ENCODE measurements at places on chromosomes 1 and 21.
A peak's percentile ranks its signal among the peaks of the same experiment; 100 is the strongest.

GRCh38 chr1:44442791-44443190, 37.7 kb downstream of the RNF220 start:
- no peak for DNase-seq

DNA sequence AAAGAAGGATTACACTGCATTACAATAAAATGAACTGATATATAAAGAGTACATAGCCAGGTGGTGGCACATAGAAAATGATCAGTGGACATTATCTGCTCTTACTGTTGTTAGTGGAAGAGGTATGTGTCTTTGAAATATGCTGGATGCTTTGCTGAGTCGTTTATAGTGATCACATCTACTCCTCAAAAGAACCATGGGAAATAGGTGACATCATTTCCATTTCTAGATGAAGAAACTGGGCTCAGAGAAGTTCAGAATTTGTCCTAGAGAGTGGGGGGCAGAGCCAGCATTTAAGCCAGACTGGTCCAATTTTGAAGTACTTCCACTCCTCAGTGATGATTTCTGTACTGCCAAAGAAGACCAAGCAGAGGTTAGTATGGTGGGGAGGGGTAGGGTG, 34.0 kb upstream of the BACH1 start:
- no peak for DNase-seq

DNA sequence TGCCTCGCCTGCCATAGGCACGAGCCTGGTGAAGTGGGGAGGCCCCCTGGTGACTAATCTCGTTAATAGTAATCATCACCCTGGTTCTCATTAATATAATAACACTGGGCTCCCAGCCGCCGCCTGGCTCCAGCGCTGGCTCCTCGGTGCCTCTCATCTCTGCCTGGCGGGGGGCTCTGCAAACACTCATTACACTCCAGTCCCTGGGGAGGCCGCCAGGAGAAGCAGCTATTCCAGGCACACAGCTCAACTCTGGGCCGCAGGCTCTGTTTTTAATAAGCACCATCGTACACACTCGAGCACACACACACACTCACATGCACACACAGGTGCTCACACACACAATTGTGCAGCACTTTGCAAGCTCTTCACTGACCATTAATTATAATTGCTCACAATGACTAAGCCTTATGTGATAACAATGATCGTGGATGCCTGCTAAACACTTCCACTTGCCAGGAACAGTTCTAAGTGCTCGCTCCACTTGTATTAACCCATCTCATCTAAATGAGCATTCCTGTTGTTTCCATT, 52.2 kb downstream of the SDC3 start:
- DNase-seq = no peak

DNA sequence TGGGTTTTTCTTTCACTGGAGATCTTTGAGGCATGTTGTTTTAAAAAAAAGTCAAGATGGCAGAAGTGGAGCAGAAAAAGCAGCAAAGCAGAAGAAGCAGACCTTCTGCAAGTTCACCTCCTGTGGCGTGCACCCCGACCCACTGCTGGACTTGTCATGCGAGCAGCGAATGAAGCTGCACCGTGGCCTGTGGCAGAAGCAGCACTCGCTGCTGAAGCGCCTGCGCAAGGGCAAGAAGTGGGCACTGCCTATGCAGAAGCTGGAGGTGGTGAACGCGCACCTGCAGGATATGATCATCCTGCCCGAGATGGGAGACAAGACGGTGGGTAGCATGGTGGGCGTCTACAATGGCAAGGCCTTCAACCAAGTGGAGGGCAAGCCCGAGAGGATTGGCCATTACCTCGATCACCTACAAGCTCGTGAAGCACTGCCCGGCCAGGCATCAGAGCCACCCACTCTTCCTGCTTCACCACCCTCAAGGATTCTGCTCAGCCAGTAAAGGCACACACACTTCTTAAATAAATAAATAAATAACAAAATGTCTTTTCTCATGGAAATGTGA, 22.1 kb downstream of the METTL13 start:
- no peak for DNase-seq

- DNase-seq = no peak
Observed at GRCh38 chr1:160125746-160126145, 10.2 kb downstream of the ATP1A2 start.

DNA sequence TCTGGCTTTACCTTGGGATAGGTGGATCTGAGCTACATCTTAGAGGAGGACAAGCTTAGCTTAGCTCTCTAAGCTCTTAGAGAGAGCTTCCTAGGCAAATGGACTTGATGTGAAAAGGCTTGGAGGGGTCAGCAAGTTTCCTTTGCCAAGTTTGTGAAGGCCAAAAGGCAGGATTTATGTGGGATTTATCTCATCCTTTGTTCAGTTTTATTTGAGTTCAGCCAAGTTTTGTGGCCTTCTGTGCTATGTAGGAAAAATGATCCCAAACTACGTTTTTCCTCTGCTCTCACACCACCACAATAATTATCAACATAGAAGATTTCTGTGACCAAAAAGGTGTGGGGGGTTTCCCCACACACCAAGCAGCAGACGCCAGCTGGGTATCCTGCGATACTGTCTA, 26.0 kb upstream of the RNF11 start:
- DNase-seq = no peak

- no peak for DNase-seq
Observed at GRCh38 chr1:206823727-206824126, 41.7 kb upstream of the IL20 start.

DNA sequence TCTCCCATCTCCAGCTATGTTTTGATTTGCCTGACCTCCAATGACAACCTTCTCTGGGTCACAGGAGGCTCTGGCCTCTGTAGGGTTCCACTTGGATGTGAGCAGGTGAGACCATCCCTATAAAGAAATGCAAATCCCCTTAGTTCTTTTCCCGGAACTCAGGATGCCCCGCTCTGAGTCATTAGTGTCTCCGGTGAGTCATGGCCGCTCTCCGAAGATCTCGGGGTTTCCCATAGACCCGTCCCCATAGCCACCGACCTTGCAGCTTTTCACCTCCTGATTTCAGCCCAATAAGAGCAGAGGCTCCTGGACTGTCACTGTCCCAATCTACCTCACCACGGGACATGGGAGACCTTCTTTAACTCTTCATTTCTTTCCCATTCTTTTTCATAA, 98.2 kb downstream of the PGBD5 start:
- peak; percentile 51 for DNase-seq

GRCh38 chr1:38083541-38083940, 36.9 kb upstream of the POU3F1 start:
- no peak for DNase-seq

- DNase-seq = no peak
Observed at GRCh38 chr1:87219626-87220025, 109.1 kb upstream of the LMO4 start.

- DNase-seq = peak; percentile 5
Observed at GRCh38 chr21:44589586-44590305, 2.6 kb downstream of the KRTAP10-6 start.

DNA sequence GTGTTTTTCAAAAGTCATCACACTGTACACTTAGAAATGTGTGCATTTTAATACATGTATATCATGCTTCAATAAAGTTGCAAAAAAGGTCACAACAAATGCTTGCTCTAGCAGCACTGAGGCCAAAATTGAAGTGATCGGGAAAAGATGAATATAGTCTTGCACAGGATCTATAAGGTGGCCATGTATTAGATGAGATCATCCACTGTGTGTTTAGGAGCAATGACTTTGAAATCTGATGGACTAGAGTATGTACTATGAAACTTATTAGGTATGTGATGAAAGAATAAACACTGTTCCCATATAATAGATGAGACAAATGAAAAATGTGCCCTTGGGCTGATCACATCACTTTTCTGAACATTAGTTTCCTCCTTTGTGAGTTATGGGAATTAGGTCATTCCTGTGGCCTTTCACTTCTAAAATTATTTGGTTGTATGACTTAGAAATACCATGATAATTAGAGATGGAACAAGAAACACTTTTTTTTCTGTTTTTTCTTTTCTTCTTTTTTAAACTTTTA, 984.6 kb downstream of the ADGRL2 start:
- no peak for DNase-seq

- no peak for DNase-seq
Observed at GRCh38 chr1:234892642-234893041, 236.0 kb downstream of the TOMM20 start.

DNA sequence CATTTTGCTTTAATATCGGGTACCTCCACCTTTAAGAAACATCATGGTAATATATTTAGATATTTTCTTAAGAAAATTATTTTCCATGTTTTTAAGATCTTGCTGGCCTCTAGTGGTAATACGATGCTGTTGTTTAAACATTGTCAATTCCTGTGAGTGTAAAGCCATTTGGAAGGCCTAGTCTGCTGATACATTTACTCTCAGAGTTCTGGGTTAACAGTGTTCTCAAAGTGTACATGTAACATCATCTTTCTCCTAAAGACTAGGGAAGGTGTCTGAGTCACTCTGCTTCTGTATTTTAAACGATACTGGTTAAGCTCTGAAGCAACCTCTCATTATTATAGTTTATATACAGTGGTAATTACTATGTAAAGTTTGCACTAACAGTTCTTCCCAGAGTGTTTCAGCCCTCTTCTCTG, 189.1 kb downstream of the RASAL2 start:
- DNase-seq = no peak

- DNase-seq = no peak
Observed at GRCh38 chr1:61636814-61637213, 88.1 kb downstream of the TM2D1 start.

- no peak for DNase-seq
Observed at GRCh38 chr1:60222360-60223115, 149.0 kb upstream of the C1orf87 start.

GRCh38 chr1:241219449-241219848, 137.6 kb downstream of the RGS7 start:
- DNase-seq = no peak

DNA sequence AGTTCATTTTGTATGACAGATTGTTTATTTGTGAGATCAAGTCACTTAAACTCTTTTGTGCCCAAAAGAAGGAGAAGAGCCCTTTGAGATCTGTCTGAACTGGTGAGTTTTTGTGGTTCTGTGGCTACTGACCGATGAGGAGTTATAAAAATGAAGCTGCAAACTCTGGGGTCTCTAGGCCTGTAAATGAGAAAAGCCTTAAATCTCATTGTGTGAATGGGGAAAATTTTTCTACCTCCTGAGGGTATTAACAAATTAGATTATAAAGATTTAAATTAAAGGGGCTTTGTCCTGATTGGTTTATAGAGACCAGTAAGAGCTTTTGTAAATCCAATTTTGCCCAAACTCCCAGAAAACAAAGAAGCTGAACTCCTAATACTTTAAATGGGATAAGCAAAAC, 9.7 kb upstream of the KLF17 start:
- DNase-seq = no peak

GRCh38 chr1:173997791-173998190, 24.4 kb downstream of the RC3H1 start:
- DNase-seq = no peak

GRCh38 chr1:198809247-198809646, 170.4 kb downstream of the PTPRC start:
- no peak for DNase-seq

DNA sequence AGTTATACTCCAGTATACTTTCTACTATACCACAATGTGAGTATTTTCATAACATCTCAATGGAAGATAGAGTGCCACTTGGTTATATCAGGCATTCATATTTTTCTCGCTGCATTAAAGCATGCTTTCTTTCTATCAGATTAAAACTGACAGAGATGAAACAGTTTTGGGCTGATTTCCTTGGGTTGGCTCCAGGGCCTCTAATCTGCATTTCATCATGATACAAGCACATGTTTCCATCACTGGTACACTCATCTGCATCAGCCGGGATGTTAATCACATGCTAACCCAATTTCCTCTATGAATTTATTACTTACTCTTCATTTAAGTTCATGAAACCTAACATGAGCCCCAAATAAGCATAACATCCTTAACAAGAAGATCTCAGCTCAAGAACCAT, 289.0 kb upstream of the DAB1 start:
- DNase-seq = no peak

- no peak for DNase-seq
Observed at GRCh38 chr1:182611787-182612186, 7.6 kb upstream of the RGS16 start.

- DNase-seq = no peak
Observed at GRCh38 chr1:57036641-57037579, 71.1 kb upstream of the C8B start.

DNA sequence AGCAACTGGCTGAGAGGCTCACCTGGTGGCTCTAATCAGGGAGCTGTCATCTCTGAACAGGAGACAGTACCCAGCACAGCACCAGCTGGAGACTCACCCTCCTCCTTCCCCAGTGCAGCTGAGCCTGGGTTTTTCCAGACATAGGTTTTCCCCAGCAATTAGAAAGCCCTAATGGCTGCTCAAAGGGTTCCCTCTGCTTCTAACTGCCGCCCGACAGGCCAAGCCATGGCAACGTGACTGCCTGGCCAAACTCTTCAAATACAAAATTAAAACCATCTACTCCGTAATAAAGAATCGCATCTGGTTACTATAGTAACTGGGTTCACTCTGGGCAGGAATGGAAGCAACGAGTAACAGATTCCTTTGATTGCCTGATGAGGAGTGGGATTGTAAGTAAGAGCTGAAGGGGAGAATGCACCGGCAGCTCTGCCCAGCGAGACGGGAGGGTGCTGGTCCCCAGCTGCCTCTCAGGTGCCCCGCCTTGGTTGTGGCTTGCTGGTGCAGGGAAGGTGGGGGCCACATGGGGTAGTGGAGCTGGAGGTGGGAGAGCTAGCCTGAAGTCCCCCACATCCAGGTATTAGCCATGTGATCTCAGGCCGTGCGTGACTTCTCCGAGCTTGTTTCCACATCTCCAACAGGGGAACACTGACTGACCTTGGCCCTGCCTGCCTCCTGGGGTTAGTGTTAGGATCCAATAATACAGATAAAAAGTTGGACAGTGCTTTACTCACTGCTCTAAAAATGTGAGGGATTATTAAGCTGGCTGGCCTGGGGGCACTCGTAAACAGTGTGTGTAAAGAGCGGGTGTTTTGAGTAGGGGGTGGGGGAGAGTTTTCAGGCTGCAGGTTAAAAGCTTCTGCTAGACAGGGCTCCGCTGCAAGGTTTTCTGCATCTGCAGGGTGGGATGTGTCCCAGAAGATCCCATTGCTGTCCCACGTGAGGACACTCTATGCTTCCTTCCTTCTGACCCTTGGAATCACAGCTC, 94.2 kb downstream of the KCNN3 start:
- DNase-seq = no peak

DNA sequence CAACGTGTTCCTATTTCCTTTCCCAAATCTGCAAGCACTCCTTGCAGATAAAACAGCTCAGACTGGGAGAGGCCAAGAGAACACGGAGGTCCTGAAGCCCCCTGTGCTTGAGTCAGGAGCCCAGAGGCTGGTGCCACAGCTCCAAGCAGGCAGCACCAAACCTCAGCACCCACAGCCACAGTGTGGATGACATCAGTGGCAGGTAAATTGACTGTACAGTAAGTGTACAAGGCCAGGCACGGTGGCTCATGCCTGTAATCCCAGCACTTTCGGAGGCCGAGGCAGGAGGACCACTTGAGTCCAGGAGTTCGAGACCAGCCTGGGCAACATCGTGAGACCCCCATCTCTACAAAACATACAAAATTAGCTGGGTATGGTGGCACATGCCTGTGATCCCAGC, 1.9 kb upstream of the COL6A1 start:
- DNase-seq = no peak

Measured in activated T-cell treated with anti-CD3 and anti-CD28 coated beads, Interleukin-2, amount 50 U/mL, for 48 hours (primary cell).